ENCODE measurements at places on chromosomes 7 and 10.

GRCh38 chr7:83117466-83117865 is 45.2 kb downstream of the PCLO start:
- no peak for DNase-seq

DNA sequence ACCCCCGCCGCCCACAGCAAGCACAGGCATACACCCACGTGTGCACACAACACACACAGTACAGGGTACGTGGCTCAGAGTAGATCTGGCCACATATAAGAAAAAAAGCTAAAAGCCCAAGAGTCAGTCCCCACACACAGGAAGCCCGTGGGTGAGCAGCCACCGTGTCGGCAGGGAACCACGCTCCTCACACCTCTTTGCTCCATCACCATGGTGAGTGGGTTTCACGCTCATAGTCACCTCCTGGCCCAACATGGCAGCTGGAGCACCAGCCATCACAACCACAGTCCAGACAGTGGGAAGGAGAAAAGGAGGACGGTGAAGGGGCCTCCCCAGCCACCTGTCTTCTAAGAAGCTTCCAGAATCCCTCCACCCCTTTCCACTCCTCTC is 76.0 kb upstream of the PDGFA start:
- DNase-seq, result no peak

DNA sequence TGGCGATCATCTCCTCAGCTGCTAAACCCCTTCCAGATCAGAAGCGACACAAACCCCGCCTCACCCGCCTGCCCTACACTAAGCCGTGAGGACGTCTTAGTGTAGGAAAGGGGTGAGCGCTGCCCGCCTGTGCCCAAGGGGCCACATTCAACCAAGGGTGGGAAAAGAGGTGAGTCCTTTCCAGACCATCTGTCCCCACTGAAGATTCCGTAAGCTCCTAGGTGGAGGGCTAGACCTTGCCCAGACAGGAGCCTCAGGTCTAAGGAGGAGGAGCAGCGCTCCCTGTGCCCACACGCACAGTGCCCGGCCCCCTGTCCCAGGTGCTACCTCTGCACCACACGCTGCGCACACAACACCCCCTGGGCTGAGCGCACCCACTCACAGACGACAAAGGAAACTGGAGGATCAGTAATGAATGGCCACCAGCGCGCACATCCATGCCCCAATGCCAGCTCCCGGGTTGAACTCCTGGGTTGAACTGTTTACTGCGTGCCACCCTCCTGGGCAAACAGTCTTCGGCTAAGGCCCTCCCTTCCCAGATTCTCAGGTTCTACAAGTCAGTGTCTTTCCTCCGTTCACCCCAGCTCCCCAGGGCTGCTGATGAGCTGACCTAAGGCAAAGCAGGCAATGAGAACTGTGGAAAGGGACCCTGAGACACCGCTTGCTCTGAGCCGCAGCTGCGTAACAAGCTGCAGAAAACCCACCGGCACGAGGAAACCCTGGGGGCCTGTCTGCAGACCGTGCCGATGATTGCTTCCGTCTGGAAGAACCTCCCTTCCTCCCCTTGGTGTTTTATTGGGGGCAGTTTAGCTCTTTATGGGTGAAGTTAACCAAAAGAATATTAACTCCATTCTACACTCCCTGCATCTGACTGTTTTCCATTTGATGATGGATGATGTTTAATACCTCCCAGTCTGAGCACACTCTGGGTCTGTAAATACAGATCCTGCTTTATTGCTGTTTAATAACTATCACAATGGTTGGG is 185.9 kb downstream of the MAD1L1 start:
- DNase-seq, result peak; percentile 5

- no peak for DNase-seq
These were observed 165.2 kb upstream of the TNS3 start for GRCh38 chr7:47747160-47747559.

GRCh38 chr10:71423901-71424300 is 27.2 kb downstream of the CDH23 start:
- no peak for DNase-seq

GRCh38 chr7:15625466-15625865 is 61.0 kb downstream of the MEOX2 start:
- no peak for DNase-seq

DNA sequence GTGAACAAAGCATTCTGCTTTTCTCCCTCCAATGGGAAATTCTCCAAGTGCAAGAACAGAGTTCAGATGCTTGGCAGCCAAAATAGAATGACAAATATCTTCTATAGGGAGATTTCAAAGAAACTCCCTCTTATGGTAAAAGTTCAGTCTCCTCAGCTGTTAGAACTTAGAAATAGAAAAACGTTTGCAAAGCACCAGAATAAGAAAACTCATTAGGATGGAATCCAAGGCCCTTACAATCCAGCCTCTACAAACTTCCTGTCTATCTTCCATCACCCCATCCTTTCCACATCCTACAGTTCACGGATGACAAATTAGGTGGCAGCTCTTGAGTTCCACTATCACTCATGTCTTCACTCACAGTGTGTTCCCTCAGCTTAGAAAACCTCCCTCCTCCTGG is 25.7 kb downstream of the FAM13C start:
- no peak for DNase-seq

DNA sequence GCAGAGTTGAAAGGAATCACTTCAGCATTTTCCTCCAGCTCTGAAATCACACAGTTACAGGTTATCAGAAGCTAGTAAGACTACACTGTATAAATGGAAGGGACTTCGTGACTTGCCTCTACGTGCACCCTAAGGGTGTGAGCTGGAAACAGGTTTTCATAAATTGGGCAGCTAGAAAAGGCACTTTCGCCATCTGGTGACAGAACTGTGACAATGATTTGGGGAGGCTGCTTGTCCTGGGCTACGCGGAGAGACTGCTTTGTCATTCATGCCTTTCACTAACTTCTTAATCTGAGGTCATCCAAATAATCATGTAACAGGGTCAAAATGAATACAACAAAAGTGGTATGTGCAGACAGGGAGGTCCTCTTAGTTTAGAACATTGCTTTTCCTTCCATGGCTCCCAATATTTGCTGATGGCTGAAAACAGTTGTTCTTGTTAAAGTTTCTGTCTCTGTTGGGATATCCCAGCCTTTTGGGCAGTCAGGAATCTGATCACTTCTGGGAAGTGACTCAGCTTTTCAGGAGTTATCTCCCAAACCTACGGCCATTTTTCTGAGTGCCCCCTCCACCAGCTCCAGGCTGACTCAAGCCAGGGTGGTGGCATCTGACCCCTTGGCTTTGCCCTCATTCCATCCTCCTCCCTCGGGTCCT is 17.8 kb downstream of the VWC2 start:
- no peak for DNase-seq

Data from activated naive CD4-positive, alpha-beta T cell treated with anti-CD3 and anti-CD28 coated beads, Interleukin-2, amount 50 U/mL, for 16 hours (primary cell).